ENCODE measurements at places on chromosomes 1 and 21.

DNA sequence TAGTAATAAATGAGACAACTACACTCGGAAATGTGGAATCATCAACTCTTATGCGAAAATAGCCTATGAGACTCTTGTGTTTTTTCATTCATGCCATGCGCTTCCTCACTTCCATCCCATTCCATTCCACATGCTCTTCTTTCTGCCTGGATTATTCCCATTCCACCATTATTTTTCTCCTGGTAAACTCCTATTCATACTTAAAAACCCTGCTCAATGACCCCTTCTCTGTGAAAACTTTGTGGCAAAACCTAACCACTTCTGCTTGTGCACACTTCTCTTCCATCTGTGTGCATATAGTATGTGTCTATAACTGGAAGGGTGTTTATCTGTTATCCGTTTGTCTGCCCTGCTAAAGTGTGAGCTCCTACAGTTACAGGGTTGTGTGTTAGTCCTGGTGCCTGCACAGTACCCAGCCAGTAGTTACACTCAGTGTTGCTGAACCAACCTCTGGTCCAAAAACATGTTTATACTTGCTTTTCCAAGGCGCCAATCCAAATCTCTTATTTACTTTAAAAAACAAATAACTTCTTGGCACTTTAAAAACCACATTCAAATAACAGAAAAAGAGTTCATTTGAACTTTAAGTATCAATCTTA lies 10.7 kb downstream of the EPHX1 start:
- no peak for DNase-seq

DNA sequence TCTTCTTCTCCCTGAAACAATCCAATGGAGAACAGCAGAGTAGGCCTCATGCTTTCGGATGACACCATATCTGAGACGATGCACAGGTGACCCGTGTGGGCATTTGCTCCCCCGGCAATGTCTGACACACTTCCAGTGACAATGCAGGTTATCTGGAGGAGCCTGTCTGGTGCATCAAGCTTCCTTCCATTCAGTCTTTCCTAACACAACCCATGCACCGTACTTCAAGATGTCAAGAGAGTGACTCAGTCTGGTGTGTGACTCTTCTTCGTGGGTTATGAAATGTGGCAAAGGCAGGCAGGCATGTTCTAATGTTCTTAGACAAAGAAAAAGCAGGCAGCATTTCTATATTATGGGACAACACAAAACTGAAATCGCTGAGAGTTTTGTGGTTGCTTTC lies 159.1 kb downstream of the EDEM3 start:
- peak; percentile 22 for DNase-seq

DNA sequence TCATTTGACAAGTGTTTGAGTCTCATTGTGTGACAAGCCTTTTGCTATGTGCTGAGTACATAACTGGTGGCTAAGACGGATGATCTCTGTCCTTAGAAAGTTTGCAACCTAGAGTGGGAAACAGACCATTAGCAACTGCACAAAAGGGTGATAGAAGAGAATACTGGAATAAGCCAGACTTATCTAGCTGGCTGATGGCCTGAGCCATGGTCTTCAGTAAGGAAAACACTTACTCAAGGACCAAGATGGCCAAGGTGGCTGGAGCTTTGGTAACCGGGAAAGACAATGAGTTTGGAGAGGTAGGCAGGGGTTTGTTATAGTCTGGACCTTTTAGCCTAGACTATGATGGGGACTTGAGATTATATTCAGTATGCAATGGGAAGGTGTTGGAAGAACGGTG lies 1.6 kb upstream of the TAF12 start:
- no peak for DNase-seq

DNA sequence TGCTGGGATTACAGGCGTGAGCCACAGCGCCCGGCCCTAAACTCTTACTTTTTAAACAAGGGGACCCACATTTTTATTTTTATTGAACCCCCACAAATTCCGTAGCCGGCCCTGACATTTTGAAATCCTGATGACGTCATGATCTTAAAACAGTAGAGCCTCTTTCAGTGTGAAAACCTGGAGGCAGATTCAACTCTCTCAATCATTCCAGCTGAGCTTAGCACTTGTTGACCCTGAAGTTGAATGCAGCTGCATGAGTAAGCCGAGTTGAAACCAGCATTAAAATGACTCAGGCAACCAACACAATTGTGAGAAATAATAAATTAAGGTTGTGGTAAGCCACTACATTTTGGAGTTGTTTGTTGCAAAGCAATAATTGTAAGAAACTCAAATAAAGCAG lies 93.9 kb upstream of the ADGRL4 start:
- DNase-seq: peak; percentile 54

- no peak for DNase-seq
Measured at GRCh38 chr21:20377250-20377649, 621.0 kb upstream of the NCAM2 start.

GRCh38 chr1:107748531-107748930 lies 216.4 kb downstream of the VAV3 start:
- DNase-seq: no peak

GRCh38 chr1:203103216-203103615 lies 17.4 kb upstream of the MYOG start:
- DNase-seq: no peak

DNA sequence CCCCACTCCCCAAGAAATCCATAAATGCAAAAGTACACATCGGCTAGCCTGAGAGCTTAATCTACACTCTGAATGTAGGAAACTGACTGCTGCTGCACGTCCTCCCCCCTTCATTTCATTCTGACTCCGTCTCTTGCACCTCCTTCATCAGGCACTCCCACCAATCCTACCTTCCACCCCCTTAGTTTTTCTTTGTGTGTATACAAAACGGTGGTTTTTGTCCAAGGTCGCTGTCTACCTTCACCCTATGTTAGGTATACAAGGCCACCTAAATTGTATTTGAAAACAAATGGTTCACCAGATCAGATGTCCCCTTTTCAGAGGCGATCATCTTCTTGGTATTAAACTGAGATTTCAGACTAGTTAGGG lies 1.9 kb downstream of the WDR26 start:
- DNase-seq: no peak

DNA sequence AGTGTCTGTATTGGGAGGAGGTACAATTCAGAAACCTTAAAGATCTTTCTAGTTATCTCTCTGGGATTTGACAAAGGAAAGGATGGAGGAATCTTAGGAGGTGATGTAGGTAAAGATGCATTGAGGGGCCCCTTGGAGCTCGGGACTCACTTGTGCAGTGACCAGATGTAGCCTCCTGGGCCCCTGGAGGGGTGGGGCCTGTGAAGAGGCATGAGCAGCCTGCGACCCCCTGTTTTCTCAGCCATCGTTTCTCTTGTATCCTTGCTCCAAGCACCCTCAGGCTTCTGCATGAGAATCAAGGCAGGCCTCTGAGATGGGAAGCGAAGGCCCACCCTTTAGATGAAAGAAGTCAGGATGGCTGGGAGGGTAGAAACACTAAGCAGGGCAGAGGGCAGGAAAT lies 39.6 kb downstream of the LGR6 start:
- DNase-seq: no peak

DNA sequence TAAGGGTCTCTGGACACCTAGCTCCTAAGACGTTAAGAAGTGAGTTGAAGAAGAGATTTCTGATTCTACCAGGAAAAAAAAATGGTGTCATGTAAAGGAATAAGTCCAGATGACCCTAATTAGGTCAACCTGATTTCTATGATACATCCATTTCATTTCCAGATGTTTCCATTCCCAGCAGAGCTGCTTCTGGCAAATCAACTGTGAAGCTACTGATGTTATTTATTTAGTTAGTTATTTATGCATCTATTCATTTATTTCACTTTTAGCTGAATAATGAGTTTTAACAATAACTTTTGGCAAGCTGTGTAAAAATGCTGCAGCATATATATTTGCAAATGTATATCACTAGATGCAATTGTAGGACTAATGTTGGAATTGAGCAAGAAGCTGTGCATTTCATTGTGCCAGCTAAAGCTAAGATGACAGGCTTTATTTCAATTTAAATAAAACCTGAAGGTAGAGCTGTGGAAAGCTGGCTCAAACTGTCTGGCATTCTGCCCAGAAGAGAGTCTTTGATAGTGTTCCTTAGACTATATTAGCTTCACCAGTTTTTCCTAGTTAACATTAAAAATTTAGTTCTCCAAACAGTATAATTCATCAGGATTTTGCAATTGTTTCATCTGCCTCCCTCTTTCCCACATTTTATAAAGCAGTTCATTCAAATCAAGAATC lies 1164.4 kb upstream of the ADGRL4 start:
- DNase-seq: no peak

DNA sequence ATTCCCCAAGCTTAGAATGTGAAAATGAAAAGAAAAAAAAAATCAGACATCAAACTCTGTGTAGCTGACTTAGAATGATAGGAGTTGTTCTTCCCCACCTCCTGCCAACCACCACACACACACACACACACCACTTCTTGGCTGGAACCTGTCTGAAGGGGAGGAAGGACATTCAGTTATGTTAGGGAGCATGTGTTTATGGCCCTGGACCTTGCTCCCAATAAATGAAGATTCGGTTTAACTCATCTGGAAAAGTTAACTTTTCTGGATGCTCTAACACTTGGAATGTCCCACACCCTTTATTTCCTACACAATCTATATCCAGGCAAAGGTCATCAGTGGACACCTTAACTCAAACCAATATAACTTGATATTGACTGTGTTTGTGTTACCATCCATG lies 112.4 kb downstream of the DAB1 start:
- DNase-seq: no peak

- DNase-seq: no peak
Measured at GRCh38 chr1:2855206-2856065, 53.9 kb upstream of the TTC34 start.

- DNase-seq: peak; percentile 50
Measured at GRCh38 chr1:53860967-53861411, 22.9 kb upstream of the NDC1 start.

DNA sequence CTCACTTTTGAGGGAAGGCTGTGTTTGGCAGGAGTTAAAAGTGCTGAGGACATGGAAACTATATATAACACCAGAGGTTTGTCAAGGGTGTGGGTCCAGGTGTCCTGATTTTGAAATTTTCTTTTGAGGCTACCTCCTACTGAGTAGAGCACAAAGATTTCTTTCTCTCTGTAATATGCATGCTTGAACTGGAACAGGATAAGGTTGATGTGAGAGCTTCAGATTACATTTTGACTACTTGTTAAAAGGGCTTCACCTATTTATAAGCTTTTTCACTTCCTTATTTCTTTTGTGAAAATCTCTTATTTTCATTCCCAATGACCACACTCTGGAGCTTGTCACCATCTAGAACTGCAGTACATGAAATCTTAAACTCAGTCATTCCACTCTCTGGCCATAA lies 59.8 kb upstream of the PLA2G4A start:
- no peak for DNase-seq

DNA sequence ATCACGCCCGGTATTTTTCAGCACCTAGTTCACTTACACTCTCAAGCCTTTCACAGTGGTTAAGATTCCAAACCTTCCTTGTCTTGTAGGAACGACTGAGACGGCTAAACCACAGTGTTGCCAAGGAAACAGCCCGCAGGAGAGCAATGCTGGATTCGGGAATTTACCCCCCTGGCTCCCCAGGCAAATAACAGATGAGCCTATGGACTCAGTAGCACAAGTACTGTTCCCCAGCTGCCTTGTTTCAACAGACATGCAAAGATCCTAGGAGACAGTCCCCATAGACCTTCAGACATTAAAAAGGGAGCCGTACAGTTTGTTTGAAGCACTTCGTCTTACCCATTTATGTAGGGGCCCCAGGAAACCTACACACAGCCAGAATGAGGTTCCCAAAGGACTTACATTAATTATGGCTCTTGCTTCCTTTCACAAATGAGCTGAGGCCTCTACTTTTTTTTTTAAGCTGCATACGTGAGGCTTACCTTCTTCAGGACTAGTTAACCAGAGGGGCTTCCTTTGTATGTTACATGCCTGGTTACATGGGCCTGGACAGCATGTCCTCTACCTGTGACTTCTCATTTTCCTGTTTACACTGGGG lies 2.7 kb downstream of the SNAPIN start:
- DNase-seq: no peak

- no peak for DNase-seq
Measured at GRCh38 chr1:185880330-185880729, 146.1 kb downstream of the HMCN1 start.

GRCh38 chr1:30416221-30416820 lies 307.1 kb downstream of the MATN1 start:
- DNase-seq: no peak

- peak; percentile 95 for DNase-seq
Measured at GRCh38 chr1:64917328-64917861, 49.0 kb downstream of the JAK1 start.

DNA sequence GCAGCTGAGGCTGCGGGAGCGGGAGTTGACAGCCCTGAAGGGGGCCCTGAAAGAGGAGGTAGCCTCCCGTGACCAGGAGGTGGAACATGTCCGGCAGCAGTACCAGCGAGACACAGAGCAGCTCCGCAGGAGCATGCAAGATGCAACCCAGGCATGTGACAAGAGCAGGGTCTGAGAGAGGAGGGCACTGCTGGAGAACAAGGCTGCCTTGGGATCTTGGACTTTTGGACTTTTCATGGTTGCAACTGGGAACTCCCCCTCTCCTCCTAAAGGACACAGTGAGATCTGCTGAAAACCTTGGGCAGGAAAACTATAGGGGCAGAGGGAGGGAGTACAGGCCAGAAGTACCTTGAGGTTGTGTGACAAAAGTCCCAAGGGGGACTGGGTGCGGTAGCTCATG lies 13.5 kb downstream of the CGN start:
- no peak for DNase-seq

GRCh38 chr1:211347077-211347844 lies 20.6 kb downstream of the TRAF5 start:
- no peak for DNase-seq

- no peak for DNase-seq
Measured at GRCh38 chr1:244735876-244736561, 83.1 kb downstream of the DESI2 start.

- peak; percentile 20 for DNase-seq
Measured at GRCh38 chr1:178725466-178726086, 532 bp downstream of the RALGPS2 start.

- no peak for DNase-seq
Measured at GRCh38 chr1:15958111-15958510, 17.8 kb downstream of the ZBTB17 start.

GRCh38 chr1:71634159-71634558 lies 553.3 kb upstream of the ZRANB2 start:
- DNase-seq: no peak

- DNase-seq: no peak
Measured at GRCh38 chr1:108598340-108598739, 38.4 kb downstream of the EEIG2 start.

DNA sequence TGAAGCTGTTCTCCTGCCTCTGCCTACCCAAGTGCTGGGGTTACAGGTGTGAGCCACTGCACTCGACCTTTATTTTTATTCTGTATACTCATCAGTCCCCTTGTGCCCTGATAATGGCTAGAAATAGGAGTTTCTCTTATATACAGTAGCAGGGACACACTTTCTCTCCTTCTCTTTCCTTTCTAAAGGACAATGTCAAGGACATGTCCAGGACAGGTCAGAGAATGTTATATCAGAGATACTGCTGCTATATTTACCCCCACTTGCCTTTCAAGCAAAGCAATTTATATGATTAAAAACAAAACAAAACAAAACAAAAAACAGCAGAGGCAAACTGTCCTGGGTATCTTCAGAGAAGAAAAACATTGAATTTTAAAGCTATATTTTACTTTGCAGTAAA lies 43.2 kb upstream of the LRIG2 start:
- DNase-seq: no peak

- DNase-seq: no peak
Measured at GRCh38 chr1:223780318-223780717, 65.4 kb downstream of the TP53BP2 start.

- no peak for DNase-seq
Measured at GRCh38 chr21:41137889-41138288, 30.1 kb upstream of the BACE2 start.

GRCh38 chr21:23067672-23068071 lies 2069.5 kb downstream of the NCAM2 start:
- no peak for DNase-seq

All from kidney capillary endothelial cell (primary cell).